ENCODE measurements at places on chromosomes 7 and 10. TPM values are rescaled to one million over a fixed set of nuclear protein-coding genes. Genes with fewer than 3 reads are reported as not detected.

TUBAL3 gene
- not detected for total RNA-seq

MICALL2 gene
- 2.1 TPM for total RNA-seq

SLC29A4 gene
- 0.29 TPM for total RNA-seq

FAM221A gene
- total RNA-seq, result 6.3 TPM

COL1A2 gene
- total RNA-seq, result 4.7 TPM

FANK1 gene
- total RNA-seq, result 1.3 TPM

- no peaks in the 10 kb centered on the region for H3K36me3 ChIP-seq
- no peak within 1 kb of the TSS for H3K27ac ChIP-seq
- H3K4me3 ChIP-seq, result no peak within 1 kb of the TSS
- peaks cover 22% of the 10 kb centered on the region for H3K27me3 ChIP-seq
- DNase-seq, result peak; percentile 7
Observed at GRCh38 chr7:95772298-95772770, at the start of gene DYNC1I1. DYNC1I1 (plus strand) TSS chr7:95772554; CDS start chr7:95804730, 32,176 bp downstream.

GRCh38 chr7:128838981-128839731 is 8.9 kb downstream of the FLNC start:
- H3K4me1 ChIP-seq, result peaks cover 6% of the 10 kb centered on the region
- no peak overlapping the region for H3K4me3 ChIP-seq
- peaks cover 12% of the 10 kb centered on the region for H3K27me3 ChIP-seq
- no peak for DNase-seq
- H3K27ac ChIP-seq, result no peak overlapping the region
- H3K36me3 ChIP-seq, result no peaks in the 10 kb centered on the region

DNA sequence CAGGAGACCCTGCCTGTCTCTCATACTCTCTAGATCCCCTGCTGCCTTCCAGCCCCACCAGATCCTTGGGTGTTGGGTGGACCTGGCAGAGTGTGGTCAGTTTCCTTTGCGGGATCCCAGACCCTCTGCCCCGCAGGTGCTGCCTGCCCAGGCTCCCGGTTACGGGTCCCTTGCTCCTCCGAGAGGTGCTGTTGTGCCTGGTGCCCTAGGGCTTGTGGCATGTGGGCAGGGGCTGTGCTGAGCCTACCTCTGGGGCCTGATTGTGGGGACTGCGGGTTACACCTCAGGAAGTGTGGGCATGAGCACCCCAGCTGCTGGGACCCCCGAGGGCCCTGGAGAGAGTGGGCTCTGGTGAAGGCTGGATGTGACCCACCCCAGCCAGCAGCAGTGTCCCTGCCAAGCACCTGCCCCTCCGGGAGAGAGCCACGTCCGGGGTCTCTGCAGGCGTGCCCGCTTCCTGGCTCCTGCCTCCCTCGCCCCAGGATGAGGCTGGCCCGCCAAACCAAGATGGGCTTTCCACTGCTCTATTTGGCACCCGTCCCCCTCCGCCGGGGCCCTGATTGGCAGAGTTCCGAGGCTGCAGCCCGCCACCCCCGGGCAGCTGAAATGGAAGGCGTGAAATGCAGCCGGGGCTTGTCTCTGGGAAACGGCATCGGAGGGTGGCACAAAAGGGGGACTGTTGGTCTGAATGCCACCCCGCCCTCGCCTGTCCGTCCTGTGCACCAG is 17.0 kb downstream of the CLIP2 start:
- H3K27me3 ChIP-seq, result peaks cover 36% of the 10 kb centered on the region
- DNase-seq, result no peak
- H3K27ac ChIP-seq, result no peak overlapping the region
- H3K36me3 ChIP-seq, result no peaks in the 10 kb centered on the region
- H3K4me3 ChIP-seq, result peak overlapping the region; percentile 3

GRCh38 chr10:86666538-86666937 is 1.8 kb upstream of the LDB3 start:
- H3K27me3 ChIP-seq, result no peaks in the 10 kb centered on the region
- no peak overlapping the region for H3K4me3 ChIP-seq
- no peak for DNase-seq
- H3K4me1 ChIP-seq, result no peaks in the 10 kb centered on the region
- no peaks in the 10 kb centered on the region for H3K36me3 ChIP-seq
- H3K27ac ChIP-seq, result no peak overlapping the region

GRCh38 chr7:51249187-51249945 is 67.2 kb downstream of the COBL start:
- no peak overlapping the region for H3K27ac ChIP-seq
- peaks cover 10% of the 10 kb centered on the region for H3K27me3 ChIP-seq
- no peaks in the 10 kb centered on the region for H3K36me3 ChIP-seq
- no peak overlapping the region for H3K4me3 ChIP-seq

DNA sequence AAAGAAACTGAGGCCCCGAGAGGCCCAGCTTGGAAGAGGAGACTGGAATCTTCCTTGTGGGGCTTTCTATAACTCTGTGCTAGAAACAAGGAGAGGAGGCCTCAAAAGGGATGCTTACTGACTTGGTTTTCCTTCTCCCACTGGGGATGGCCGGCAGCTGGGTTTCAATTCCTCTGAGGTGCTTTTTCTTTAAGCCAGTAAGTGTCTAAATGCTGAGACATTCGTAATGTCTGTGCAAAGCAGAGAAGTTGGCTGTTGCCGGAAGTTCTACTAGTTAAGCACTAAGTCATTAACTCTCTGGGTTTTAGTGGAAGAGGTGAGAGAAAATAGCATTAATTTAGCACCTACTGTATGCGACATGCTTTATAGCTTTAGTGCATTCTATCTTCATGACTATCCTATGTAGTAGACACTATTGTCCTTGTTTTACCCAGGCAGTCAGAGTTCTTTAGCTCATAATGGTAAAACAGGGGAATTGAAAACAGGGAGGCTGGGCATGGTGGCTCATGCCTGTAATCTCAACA is 135.2 kb downstream of the RGS10 start:
- H3K27ac ChIP-seq, result no peak overlapping the region
- no peak overlapping the region for H3K4me3 ChIP-seq
- H3K36me3 ChIP-seq, result no peaks in the 10 kb centered on the region
- H3K4me1 ChIP-seq, result no peaks in the 10 kb centered on the region

GRCh38 chr10:68043030-68043429 is 32.1 kb downstream of the HERC4 start:
- H3K36me3 ChIP-seq, result peaks cover 15% of the 10 kb centered on the region
- H3K4me3 ChIP-seq, result no peak overlapping the region
- H3K27me3 ChIP-seq, result no peaks in the 10 kb centered on the region
- H3K27ac ChIP-seq, result no peak overlapping the region

- H3K4me1 ChIP-seq, result no peaks in the 10 kb centered on the region
- no peak overlapping the region for H3K4me3 ChIP-seq
- no peak overlapping the region for H3K27ac ChIP-seq
- no peaks in the 10 kb centered on the region for H3K27me3 ChIP-seq
- H3K36me3 ChIP-seq, result no peaks in the 10 kb centered on the region
Observed at GRCh38 chr7:152754075-152754730, 5.3 kb upstream of the ACTR3B start.

DNA sequence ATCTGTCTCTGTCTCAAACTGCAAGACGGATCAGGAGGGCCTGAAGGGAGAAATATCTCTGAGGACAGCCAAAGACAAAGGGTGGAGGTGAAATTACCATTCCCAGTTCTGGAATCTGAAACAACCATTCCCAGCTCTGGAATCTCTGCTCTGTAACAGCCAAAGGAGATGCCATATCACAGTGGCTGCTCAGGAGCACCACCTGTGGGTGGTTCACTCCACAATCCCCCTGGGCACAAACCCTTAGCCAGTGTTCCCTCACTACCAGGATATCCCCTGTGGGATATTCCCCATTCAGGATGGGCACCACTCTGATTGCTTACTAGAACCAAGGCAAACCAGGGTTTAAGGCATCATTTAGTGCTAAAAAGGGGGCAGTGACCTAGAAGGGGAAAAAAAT is 199.0 kb downstream of the HTR7 start:
- no peak overlapping the region for H3K27ac ChIP-seq
- H3K27me3 ChIP-seq, result no peaks in the 10 kb centered on the region
- DNase-seq, result no peak
- H3K4me1 ChIP-seq, result no peaks in the 10 kb centered on the region
- H3K4me3 ChIP-seq, result no peak overlapping the region

- no peaks in the 10 kb centered on the region for H3K27me3 ChIP-seq
- H3K36me3 ChIP-seq, result no peaks in the 10 kb centered on the region
- H3K27ac ChIP-seq, result no peak overlapping the region
Observed at GRCh38 chr7:127957886-127958285, 73.4 kb downstream of the LRRC4 start.

DNA sequence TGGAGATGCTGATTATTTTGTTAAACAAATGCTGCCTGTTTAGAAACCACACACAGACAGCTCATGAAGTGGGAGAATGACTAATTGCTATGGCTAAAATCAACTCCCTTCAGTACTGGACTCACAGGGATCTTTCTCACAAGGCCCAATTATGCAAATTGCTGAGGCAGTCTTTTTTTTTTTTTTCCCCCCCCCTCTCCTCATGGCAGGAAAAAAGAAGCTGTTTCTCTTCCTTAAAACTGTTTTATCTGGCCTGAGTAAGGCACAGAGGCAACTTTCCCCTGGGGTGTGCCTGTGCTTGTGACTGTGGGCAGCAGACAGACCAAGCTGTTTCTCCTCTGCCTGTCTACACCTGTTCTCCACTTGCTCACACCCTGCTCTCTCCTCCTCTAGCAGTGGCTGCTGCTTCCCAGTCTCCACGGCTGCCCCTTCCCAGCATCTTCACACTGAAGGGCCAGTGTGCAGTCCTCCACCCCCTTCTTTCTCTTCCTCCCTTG is 65.4 kb upstream of the STEAP1B start:
- no peak overlapping the region for H3K27ac ChIP-seq
- no peaks in the 10 kb centered on the region for H3K36me3 ChIP-seq
- no peak overlapping the region for H3K4me3 ChIP-seq
- peaks cover 30% of the 10 kb centered on the region for H3K27me3 ChIP-seq
- DNase-seq, result no peak
- peaks cover 30% of the 10 kb centered on the region for H3K4me1 ChIP-seq

DNA sequence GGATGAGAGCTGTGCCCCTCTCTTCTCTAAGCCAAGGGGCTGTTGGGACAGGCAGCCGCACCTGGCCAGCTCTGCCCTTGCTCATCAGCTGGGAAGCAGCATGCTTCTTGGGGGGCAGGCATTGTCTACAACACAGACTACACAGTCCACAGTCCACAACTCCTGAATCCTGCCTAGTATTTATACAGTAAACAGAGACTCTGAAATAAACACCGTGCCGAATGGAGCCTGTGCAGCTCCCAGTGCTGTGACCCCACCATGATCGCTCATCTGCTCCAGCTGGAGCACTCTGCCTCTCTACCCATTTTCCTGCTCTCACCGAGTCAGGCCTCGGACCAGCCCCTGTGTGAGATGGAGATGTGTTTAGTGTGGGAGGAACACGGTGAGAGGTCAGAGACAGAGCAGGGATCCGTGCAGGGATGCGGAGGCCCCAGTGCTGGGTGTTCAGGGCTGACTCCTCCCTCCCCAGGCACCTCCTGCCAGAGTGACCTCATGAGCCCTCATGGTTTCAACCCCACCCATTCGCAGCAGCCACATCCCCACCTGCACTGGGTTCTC is 608.0 kb downstream of the DNAJB6 start:
- H3K27ac ChIP-seq, result no peak overlapping the region
- H3K4me3 ChIP-seq, result no peak overlapping the region
- no peaks in the 10 kb centered on the region for H3K36me3 ChIP-seq
- no peaks in the 10 kb centered on the region for H3K4me1 ChIP-seq
- no peak for DNase-seq

GRCh38 chr7:22255342-22255741 is 101.6 kb downstream of the RAPGEF5 start:
- DNase-seq, result no peak
- H3K36me3 ChIP-seq, result no peaks in the 10 kb centered on the region
- H3K27ac ChIP-seq, result no peak overlapping the region
